ENCODE measurements at places on chromosomes 11 and 22. TPM values are rescaled to one million over a fixed set of nuclear protein-coding genes. Genes with fewer than 3 reads are reported as not detected.

APOBEC3F gene
- 5.5 TPM for total RNA-seq

BAIAP2L2 gene
- 0.28 TPM for total RNA-seq

H19 gene
- 1.7 TPM for total RNA-seq

FADS3 gene
- 74.4 TPM for total RNA-seq

DAGLA gene
- 1.3 TPM for total RNA-seq

Data from smooth muscle cell of bladder (primary cell).